ENCODE measurements at places on chromosomes 16 and 17.

DNA sequence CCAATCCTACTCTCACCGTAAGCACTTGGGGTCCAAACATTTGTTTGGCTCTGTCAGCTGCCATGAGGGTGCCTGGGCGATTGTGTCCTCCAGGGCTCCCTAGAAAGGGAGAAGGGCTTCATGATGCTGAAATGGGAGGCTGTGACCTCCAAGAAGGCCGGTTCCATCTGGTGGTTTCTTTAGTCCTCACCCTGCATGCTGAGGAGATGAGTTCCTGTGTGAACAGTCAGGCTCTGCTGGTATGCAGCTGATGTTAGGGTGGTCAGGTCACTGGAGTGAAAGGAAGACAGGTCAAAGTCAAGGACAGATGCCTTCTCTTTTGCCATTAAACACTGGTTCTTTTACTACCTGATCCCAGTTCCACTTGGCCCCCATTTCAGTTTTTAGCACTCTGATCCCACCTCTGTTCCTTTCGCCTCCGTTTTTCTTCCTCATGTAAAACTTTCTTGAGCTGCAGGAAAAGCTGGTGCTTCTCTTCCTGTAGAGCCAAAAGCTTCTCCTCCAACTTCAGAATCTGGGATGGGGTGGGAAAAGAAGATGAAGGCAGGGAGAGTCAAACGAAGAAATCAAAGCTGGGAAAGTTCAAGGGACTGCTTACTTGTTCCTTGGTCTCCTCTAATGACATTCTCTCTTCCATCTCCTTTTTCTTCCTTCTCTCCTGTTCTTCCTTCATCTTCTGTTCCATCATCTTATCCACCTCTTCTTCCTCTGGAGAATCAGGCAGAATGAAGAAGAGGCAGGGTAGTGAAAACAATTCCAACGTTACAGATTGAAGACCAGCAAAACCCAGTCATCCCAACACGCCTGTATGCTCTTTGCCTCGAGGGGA lies 1.1 kb downstream of the GPS2 start:
- no peak for DNase-seq

GRCh38 chr16:25501530-25502255 lies 190.1 kb upstream of the HS3ST4 start:
- DNase-seq, result no peak

DNA sequence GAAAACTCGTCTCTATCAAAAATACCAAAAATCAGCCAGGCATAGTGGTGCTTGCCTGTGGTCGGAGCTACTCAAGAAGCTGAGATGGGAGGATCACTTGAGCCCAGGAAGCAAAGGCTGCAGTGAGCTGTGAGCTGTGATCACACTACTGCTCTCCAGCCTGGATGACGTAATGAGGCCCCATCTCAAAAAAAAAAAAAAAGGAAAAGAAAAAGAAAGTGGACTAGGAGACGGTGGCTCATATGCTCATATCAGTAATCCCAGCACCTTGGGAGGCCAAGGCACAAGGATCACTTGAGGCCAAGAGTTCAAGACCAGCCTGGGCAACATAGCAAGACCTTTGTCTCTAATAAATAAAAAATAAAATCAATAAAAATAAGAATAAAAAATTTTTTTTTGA lies 8.8 kb upstream of the SUMO2 start:
- no peak for DNase-seq

DNA sequence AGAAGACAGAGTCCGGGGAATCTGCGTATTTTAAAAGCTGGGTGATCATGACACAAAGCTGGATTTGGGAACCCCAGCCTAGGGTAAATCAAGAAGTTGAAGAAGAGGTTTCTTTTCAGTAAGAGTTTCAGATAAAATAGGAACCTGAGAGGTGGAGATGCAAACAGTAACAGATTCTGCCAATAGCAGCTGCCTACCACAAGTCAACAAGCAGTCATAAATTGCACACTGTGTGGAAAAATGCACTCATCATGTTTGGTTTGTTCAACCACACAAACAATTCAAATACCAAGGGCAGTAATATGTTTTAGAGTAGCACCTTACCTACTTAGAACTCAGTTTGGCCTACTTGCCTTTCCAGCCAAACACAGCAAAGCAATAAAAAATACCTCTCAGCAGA lies 14.0 kb downstream of the MYO1D start:
- DNase-seq, result no peak

GRCh38 chr16:30567160-30567990 lies 4.1 kb downstream of the ZNF688 start:
- DNase-seq, result peak; percentile 67

GRCh38 chr16:54070789-54071343 lies 215.7 kb downstream of the IRX3 start:
- no peak for DNase-seq

DNA sequence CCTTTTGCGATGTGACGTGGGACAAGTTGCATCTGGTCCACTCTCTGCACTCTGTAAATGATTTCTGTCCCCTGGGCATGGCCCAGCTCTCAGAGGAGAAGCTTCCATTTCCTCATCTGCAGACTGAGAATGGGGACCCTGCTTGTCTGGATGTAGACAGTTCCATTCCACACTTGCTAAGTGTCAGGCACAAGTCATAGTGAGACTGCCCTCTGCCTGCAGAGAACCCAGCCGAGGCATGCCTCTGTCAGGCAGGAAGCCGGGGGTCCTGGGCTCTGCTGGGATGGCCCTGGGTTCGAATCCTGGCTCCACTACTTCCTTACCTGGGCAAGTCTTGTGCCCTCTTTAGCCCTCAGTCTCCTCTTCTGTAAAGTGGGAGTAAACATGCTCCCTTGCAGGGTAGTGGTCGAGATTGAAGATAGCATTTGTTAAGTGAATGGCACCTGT lies 4.1 kb downstream of the MAP2K3 start:
- peak; percentile 30 for DNase-seq

DNA sequence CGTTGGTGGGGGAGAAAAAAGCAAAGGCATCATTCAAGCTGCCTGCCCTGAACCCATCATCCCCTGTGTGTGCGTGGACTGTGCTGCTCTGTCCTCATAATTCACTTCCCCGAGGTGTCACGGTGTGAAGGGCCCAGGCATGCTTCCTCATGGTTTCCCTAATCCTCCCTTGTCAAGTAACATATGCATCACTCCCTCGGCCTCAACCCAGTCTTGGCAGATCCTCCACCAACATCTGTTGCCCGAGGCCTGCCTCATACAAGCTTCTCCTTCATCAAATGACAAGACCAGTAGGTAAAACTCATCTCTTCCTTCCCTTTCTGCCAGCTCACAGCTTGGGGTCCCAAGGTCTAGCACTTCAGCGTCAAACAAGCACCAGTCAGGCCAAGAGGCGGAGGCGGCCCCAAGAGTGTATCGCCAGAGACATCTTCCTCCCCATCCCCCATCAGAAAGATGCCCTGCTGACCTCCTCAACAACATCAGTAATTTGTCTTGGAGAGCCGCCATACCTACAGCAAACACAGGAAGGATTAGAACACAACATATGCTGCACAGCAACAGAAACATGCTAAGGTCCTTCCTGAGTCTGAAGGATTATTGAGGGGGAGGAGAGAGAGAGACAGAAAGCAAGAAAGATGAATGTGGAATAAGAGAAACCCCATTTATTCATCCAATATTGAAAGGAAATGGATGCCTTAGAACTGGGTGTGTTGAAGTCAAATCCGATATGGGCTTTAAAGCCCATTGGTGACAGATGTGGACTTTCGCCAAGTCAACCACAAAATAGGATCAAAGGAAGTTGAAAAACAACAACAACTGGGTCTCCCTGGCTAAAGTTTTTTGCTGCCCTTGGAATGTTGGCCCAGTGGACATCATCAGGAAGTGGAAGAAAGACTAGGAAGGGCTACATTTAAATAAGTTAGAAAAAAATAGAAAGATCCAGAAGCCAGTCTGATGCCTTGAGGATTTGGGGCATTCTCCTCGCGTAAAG lies 38.4 kb downstream of the SOX9 start:
- no peak for DNase-seq
